ENCODE measurements at places on chromosomes 4 and X.

DNA sequence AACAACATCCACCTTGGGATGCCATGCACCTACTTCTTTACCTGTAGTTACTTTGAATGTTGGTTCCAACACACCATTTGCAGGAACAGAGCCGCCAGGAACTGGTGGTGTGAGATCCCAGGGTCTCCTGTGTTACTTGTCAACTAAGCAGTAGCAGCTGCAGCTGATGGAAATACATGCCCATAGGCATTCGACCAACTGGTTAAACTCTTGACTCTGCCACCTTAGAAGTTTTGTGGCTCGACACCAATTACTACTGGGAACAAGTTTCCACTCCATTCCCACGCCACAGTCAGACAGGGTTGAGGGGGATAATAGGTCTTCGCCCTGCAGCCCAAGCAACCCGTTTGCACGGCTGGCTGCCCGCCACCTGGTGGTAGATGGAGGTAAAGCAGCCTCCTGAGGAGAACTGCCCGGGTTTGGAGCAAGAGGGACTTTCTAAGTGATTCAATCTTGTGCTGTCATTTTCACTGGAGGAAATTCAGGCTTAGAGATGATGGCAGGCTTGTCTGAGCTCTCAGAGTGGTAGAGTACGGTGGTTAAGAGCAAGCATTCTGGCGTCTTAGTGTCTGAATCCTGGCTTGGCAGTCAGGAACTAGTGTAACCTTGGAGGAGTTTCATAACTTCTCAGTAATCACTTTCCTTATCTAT, 119.1 kb upstream of the TRIM2 start:
- peak; percentile 24 for DNase-seq

DNA sequence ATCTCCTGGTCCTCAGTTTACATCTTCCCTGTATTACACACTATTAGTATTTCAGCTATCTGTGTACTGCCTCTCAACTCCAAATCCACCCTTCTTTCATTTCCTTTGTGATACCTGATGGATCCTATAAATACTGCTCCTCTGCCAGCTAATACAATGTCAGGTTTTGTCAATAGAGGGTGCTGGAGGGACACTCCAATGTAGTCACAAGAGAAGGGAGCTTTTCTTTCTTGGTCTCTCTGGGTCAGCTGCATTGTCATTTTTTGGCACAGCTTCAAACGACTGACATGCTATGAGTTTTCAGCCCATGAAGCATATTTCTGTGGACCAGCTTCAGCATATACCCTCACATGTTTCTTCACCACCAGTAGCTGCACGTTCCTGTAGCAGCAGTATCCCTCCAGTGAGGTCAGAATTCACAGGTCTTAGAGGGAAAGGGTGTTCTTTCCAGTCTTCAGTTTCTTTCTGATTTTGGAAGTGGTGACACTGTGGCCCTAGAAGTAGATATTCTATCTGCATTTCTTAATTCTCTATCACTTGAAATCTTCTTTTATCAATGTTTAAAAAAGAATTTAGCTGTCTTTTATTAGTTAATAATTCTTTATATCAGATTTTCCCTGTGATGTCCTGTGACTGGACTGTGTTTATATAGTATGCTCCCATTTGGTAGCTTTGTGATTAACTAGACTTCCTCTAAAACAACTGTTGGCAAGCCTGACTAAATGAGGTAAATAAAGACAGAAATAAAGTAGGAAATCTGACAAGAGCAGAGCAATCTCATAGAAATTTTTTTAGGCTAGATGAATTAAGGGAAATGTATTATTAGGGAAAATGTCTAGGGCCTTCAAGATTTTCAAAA, 60.6 kb downstream of the GABRA2 start:
- DNase-seq = peak; percentile 16

DNA sequence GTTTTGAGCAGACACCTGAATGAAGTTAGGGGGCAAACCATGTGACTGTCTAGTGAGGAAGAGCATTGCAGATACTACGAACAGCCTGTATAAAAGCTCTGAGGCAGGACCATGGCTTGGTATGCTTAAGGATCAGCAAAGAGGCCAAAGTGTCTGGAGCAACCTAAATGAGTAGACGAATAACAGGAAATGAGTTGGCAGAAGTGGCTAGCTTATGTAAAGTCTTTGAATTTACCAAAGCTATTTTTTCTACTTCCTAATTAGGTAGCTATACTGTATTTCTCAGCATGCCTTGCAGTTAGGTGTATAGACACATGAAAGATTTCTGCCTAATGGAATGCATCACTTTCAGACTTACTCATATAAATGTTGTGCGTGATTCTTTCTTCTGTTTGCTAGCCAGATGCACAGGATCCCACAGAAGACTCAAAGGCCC, 9.3 kb upstream of the GPRIN3 start:
- DNase-seq = peak; percentile 71

- DNase-seq = no peak
Observed at GRCh38 chr4:77605210-77605902, at the start of gene CXCL13. TSS of gene CXCL13 (plus strand) at chr4:77605820. CDS start at chr4:77605866, 46 bp downstream.

- DNase-seq = no peak
Observed at GRCh38 chr4:11470438-11471045, 41.8 kb upstream of the HS3ST1 start.

- no peak for DNase-seq
Observed at GRCh38 chr4:6840062-6840976, 57.8 kb downstream of the KIAA0232 start.

DNA sequence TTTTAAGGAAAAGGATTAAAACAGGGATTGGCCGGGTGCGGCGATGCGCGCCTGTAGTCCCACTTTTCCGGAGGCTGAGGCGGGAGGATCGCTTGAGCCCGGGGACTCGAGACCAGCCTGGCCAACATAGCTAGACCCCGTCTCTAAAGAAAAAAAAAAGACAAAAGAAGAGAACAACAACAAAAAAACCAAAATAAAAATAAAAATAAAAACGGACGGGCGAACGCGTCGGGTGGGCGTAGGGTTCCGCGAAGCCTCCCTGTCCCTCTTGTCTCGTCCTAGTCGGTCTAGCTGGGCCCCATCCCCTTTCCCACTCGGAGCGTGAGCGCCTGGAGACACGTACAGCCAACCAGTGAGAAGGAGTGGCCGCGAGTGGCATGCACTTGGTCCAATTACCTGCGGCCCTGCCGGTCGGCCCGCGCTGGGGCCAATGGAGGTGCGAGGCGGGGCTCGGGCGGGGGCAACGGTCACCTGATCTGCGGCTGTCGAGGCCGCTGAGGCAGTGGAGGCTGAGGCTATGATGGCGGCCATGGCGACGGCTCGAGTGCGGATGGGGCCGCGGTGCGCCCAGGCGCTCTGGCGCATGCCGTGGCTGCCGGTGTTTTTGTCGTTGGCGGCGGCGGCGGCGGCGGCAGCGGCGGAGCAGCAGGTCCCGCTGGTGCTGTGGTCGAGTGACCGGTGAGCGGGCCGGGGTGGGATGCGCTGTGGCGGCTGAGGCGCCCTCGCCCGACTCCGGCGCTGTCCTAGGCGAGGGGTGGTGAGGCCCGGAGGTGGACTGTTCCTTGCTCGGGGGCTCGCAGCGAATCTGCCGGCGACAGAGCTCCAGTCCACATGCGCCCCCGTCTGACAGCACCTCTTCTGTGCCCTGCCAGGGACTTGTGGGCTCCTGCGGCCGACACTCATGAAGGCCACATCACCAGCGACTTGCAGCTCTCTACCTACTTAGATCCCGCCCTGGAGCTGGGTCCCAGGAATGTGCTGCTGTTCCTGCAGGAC, at the start of gene ATP6AP1:
TSS of gene ATP6AP1 (plus strand) at position 502 of the 996 bp plus-strand sequence. CDS start at position 518, 16 bp downstream.
- DNase-seq = peak; percentile 95

GRCh38 chrX:4805502-4805901, 1092.1 kb upstream of the PRKX start:
- no peak for DNase-seq

DNA sequence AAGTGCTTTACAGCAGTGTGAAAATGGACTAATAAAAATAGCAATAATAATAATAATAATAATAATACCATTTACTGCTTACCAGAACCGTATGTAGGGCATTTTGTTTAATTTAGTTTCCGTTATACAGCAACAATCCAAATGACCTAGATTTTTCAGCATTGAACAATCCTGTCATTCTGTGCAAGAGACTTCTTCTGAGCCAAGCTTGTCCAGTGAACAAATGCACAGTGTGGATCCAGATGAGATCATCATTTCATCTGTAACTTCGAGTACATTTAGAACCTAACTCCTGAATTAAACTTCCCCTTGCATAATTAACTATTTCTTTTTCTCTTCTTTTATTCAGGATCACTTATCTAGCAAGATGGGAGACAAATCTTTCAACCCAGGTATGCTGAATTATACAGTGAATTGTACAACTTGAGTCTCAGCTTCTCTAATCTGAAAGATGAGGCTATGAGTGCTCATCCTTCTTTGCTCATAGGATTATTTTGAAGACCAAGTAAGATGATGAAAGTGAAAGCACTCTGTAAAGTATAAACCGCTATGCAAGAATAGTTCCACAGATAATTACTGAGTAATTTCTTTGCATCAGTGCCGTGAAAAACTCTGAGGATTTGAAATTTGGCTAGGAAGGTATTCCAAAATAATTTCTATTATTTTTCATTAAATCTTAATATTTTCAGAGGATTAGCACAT, 6.6 kb downstream of the CLNK start:
- no peak for DNase-seq

DNA sequence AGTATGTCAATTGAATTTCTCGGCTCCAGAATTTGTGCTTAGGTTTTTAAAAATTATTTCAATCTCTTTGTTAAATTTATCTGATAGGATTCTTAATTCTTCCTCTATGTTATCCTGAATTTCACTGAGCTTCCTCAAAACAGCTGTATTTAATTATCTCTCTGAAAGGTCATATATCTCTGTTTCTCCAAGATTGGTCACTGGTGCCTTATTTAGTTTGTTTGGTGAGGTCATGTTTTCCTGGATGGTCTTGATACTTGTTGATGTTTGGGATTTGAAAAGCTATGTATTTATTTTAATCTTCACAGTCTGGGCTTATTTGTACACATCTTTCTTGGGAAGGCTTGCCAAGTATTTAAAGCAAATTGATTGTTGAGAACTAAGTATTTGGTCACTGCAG, 24.7 kb upstream of the HERC3 start:
- DNase-seq = no peak

- peak; percentile 81 for DNase-seq
Observed at GRCh38 chr4:140071806-140072205, 82.2 kb downstream of the MAML3 start.

- no peak for DNase-seq
Observed at GRCh38 chr4:182786991-182787390, 130.2 kb downstream of the DCTD start.

GRCh38 chr4:87232216-87232615, 11.8 kb upstream of the KLHL8 start:
- DNase-seq = no peak

GRCh38 chr4:170428929-170429328, 339.2 kb upstream of the AADAT start:
- DNase-seq = no peak

GRCh38 chrX:115409551-115409950, 120.0 kb downstream of the LUZP4 start:
- no peak for DNase-seq

DNA sequence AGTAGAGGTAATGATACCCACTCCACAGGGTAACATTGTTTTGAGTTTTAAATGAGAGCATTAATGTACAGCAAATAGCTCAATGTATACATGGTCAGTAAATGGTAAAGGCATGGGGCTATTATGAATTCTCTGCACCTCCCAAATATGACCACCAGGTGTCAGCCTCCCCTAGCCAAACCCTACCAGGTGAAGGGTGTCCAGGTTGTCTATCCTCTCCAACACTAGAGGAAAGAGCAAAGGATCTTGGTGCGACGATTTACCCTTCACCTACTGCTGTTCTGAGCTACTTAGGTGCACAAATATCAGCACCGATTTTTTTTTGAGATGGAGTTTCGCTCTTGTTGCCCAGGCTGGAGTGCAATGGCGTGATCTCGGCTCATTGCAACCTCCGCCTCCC, 26.5 kb upstream of the XIAP start:
- DNase-seq = peak; percentile 14

DNA sequence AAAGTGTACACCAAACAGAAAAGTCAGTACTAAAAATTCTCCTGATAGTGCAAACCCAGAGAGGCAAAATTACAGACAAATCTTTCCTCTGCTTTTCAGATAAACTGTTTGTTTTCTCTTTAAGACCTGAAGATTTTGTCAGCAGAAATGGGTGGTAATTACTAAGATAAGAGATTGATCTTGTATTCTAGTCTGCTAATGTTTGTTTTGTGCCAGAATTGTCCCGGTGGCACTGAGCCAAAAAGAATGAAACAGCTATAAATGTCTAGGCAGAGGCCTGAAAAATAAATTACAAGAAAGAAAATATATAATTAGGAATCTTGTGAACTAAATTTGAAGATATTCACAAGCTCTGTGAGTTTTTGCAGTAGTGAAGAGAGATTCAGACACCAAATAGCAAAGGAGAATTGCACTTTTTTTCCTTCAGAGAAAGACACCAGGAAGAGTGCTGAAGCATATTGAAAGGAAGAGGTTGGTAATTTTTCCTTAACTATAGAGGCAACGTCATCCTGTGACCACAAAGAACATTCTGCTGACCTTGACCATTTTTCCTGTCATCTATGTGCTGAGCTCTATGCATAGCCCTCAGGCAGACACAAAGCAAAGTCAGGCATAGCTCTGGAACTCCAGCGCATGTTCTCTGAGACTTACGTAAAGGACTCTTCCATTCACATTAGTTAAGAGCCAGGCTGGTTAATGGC, 314.5 kb upstream of the RASGEF1B start:
- DNase-seq = no peak

GRCh38 chr4:26826721-26827120, 33.9 kb upstream of the STIM2 start:
- DNase-seq = peak; percentile 60

DNA sequence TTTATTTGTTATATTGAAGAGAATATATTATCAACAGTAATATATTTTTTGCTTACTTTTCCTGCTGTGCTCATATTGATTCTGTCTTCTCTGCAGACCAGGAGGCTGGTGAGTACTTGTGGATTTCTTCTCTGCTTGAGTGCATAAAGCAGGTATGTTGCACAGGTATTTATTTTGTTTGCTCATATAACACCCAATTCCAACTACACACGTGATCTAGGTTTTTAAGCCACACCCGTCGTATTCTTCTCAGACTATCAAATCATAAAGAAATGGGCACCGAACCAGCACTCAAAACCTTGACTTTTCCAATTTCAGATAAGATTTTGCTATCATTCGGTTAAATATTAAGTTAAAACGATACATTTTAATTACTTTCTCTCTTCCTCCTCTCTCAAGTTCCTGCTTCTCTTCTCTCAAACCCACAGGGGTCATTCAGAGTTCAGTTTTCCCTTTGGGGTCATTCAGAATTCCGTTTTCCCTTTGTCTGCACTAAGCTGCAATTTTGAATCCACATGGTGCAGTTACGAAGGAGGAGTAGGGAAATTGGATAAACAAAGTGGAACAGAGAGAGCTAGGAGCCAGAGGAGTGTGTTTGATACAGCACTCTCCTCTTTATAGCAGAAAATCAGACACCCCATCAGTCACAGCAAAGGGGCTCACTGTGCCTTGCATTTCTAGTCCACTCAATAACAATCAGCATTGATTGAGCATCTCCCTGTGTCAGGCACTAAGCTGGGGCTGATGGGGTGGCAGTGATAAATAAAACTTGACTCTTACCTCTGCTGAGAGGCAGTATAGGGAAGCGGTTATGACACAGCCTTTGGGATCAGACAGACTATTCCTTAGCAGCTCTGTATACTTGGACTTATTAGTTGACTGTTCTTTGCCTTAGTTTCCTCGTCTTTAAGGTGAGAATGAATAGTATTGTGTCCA, at the start of gene ADH1C:
TSS of gene ADH1C (minus strand) at position 145 of the 936 bp plus-strand sequence. CDS start at position 74, 71 bp downstream.
- no peak for DNase-seq

All from HL-60 (cell line).